ENCODE measurements at places on chromosomes 1 and 21.

DNA sequence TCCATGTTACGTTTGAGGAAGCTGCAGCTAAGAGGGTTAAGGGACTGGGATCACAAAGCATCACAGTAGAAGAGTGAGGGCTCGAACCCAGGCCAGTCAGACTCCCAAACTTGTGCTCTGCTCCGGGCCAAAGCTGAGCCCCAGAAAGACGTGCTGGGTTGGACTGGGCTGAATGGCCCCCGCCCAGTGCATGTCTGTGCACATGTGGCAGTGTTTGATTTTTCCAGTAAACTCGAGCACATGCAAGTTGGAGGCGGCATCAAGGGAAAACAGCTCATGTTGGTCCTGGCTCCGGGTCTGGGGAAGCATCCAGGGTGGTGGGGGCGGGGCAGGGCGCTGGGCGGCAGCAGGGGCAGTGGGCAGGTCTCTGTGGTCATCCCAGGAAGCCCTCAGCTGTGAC, 39.8 kb upstream of the WNT4 start:
- no peak for DNase-seq
- H3K4me3 ChIP-seq = no peak overlapping the region
- no peaks in the 10 kb centered on the region for H3K36me3 ChIP-seq
- H3K27me3 ChIP-seq = peaks cover 6% of the 10 kb centered on the region
- no peaks in the 10 kb centered on the region for H3K4me1 ChIP-seq

DNA sequence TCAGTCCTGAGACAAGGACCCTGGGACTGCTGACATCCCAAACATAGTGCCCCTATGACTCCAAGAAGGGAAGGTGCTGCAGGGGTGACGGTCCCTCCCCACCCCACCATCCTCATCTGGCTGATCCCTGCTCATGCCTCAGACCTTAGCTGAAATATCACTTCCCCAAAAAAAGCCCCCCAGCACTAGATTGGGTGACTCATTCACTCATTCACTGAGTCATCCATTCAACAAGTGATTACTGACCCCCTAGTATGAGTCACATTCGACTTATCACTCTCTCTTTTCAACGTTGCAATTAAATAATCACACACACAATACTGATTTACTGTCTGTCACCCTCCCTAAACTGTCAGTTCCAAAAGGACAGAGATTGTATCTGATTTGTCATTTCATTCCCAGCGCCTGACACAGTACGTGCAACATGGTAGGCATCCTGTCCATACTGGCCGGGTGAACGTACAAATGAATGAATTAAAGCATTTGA, 48.6 kb downstream of the HIVEP3 start:
- H3K4me1 ChIP-seq = peaks cover 28% of the 10 kb centered on the region
- H3K4me3 ChIP-seq = no peak overlapping the region
- H3K27me3 ChIP-seq = no peaks in the 10 kb centered on the region
- no peak overlapping the region for H3K27ac ChIP-seq

GRCh38 chr1:7491109-7491817, 279.8 kb upstream of the VAMP3 start:
- no peaks in the 10 kb centered on the region for H3K4me1 ChIP-seq
- no peaks in the 10 kb centered on the region for H3K36me3 ChIP-seq
- no peaks in the 10 kb centered on the region for H3K27me3 ChIP-seq
- H3K4me3 ChIP-seq = no peak overlapping the region

- H3K36me3 ChIP-seq = no peaks in the 10 kb centered on the region
- H3K4me1 ChIP-seq = peaks cover 6% of the 10 kb centered on the region
- no peak overlapping the region for H3K4me3 ChIP-seq
- H3K27ac ChIP-seq = no peak overlapping the region
- no peak for DNase-seq
These were observed 11.5 kb upstream of the AIM2 start for GRCh38 chr1:159088050-159088449.

GRCh38 chr1:236608930-236609726, 4.8 kb upstream of the HEATR1 start:
- peaks cover 42% of the 10 kb centered on the region for H3K27me3 ChIP-seq
- no peaks in the 10 kb centered on the region for H3K36me3 ChIP-seq
- DNase-seq = no peak
- no peak overlapping the region for H3K4me3 ChIP-seq

All from CD4-positive, alpha-beta T cell (primary cell).